ENCODE measurements at places on chromosomes 7 and 10.

GRCh38 chr7:53237344-53237913, 202.0 kb downstream of the POM121L12 start:
- no peak for DNase-seq

GRCh38 chr7:135669774-135670173, 7.5 kb downstream of the STMP1 start:
- DNase-seq = no peak

DNA sequence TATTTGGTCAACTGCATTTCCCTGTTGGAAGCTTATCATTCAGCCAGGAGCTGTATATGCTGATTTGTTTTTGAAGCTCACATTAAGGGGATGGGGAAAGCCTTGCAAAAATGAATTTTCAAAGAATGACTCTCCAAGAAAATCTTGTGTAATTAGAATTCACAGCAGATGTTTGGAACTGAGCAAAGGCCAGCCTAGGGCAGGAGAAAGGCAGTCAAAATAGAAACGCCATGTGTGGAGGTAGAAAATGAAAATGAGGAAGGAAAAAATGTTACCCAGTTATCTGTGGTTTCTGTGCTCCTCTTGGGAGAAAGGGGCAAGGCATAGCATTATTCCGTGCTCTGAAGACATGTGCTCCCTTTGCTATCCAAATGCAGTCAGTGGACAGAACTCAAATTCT, 93.5 kb downstream of the NRP1 start:
- no peak for DNase-seq

GRCh38 chr7:47320296-47320695, 261.6 kb downstream of the TNS3 start:
- DNase-seq = no peak

- no peak for DNase-seq
Observed at GRCh38 chr7:122686360-122686878, 12.5 kb downstream of the RNF133 start.

- DNase-seq = no peak
Observed at GRCh38 chr10:102615361-102615760, 28.9 kb upstream of the TRIM8 start.

GRCh38 chr7:131625817-131626372, 69.5 kb upstream of the PODXL start:
- no peak for DNase-seq

DNA sequence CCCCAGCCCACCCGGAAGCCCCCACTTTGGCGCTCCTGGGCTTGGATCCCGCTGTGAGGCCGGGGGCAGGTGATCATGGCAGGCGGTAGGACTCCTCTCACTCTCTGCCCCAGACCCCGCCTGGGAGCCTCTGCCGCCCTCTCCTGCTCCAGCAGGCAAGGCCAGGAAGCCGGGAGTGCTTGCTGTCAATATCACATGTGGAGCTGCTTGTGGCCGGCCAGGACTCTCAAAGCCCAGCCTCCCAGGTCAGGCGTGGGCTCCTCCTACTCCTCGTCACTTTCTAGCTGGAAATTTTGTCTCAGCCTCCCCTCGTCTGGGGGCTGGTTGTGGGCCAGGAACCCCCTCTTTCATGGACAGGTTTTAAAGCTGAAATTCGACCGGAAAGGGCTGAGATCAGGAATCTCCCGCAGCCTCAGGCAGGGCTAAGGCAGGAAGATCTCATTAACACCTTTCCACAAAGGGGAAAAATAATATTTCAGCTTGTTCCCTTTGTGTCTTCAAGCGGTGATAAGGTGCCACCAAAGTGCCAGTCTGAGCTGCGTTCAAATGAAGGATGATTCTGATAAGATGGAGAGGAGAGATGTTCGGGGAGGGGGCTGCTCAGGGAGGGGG, 273.6 kb upstream of the PODXL start:
- no peak for DNase-seq

- no peak for DNase-seq
Observed at GRCh38 chr10:29039091-29039490, 249.8 kb upstream of the LYZL1 start.

DNA sequence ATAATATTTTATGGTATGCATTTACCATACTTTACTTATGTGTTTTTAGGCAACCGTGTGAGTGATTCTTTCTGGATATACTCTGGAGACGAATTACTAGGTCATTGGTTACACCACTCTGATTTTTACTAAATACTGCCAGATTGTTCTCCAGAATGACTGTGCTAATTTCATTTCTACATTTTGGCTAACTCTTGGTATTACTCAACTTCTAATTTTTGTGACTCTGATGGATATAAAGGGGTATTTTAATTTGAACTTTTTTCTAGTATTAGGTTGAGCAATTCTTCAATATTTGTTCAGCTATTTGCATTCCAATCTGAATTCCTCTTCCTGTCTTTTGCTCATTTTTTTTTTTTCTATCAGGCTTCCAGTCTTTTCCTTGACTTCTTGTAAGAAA, 223.6 kb downstream of the MDFIC start:
- no peak for DNase-seq

GRCh38 chr10:1631282-1631681, 106.0 kb downstream of the ADARB2 start:
- no peak for DNase-seq

GRCh38 chr7:145753004-145753403, 363.6 kb upstream of the CNTNAP2 start:
- DNase-seq = no peak

- DNase-seq = no peak
Observed at GRCh38 chr10:109282510-109282909, 640.8 kb downstream of the XPNPEP1 start.

- DNase-seq = no peak
Observed at GRCh38 chr7:155576416-155576815, 30.1 kb upstream of the CNPY1 start.

DNA sequence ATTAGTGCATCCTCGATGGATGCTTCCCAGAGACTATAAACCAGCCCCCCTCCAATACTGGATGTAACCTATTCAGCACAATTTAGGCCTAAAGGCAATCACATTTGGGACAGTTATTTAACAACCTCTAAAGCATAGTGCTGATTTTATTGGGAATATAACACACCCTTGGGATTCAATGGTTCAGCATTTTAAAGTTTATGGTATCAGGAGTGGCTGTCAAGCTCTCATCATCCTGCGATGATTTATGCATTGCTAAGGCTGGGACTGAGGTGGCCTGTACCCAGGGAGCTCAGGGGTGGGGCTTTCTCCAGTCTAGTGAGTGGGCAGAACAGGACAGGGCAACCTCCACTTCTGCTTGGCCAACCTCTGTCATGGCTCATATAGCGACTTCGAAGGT, 464.9 kb downstream of the INHBA start:
- DNase-seq = no peak

DNA sequence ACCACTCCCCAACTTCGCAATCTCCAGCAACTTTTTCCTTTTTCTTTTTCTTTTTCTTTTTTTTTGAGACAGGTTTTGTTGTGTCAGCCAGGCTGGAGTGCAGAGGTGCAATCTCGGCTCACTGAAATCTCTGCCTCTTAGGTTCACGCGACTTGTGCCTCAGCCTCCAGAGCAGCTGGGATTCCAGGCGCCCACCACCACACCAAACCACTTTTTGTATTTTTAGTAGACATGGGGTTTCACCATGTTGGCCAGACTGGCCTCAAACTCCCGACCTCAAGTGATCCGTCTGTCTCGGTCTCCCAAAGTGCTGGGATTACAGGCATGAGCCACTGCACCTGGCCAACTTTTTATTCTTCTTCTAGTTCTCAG, 55.0 kb downstream of the KIAA1549 start:
- DNase-seq = no peak

DNA sequence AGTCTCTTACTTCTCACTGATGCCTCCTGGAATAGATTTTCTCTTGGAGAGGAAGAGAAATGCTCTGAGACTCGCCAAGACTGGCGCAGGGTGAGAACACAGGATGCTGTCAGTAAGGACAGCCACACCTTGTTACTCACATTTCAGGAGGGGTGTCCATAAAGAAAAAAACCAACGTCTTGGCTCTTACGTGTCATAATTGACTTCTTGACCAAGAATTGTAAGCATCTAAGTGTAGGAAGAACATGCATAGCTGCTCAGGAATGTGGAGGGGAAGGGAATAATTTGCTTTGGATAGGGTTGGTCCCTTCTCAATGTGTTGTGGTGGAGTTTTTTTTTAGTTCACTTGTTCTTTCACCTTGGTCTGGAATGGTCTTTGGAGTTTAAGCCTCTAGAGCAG, 43.8 kb upstream of the ZNF438 start:
- no peak for DNase-seq

GRCh38 chr10:78028438-78029268, 662 bp downstream of the POLR3A start:
- no peak for DNase-seq

DNA sequence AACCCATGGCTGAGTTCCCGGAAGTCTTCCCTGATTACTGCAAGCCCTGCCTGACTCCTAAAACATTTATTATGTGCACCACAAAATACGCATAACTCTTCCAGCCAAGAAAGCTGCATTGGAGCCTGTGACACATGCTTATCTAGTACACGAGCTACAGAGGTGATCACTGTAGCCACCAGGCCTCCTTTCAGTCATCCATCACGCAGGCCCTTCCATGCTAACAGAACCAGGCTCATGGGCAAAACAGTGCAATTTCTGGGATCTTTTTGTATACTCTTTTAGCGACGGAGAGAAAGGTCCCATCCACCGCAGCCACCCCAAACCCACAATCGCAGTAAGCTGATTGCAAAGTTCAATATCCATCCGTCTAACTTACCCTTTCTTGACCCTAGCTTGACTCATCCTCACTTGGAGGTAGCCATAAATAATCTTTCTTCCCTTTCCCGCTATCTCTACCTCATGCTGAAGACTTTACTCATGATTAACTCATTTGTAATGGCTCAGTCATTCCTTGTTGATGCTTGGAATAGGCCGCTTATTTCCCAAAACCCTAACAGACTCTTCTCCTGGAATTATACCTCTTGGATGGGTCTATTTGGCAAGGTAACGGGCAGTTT, 1203.5 kb downstream of the TYW1 start:
- DNase-seq = no peak

- DNase-seq = no peak
Observed at GRCh38 chr10:90939116-90939515, 18.2 kb upstream of the ANKRD1 start.

DNA sequence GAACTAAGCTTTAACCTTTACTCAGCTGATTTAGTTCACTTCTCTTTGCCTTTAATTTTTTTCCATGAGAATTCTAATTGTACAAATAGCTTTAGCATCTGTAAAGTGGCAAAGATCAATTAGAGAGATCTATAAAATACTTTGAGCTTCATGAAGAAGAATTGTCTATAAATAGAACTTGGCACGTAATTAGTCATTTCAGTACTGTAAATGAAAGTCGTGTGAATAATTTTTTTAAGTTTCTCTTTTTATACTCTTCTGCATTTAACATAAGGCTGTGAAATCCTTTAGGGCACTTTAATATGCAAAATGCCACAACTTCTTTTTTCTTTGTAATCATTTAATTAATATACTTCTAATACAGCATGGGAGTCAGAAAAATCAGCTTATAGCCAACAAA, 177.8 kb downstream of the CSTF2T start:
- no peak for DNase-seq

DNA sequence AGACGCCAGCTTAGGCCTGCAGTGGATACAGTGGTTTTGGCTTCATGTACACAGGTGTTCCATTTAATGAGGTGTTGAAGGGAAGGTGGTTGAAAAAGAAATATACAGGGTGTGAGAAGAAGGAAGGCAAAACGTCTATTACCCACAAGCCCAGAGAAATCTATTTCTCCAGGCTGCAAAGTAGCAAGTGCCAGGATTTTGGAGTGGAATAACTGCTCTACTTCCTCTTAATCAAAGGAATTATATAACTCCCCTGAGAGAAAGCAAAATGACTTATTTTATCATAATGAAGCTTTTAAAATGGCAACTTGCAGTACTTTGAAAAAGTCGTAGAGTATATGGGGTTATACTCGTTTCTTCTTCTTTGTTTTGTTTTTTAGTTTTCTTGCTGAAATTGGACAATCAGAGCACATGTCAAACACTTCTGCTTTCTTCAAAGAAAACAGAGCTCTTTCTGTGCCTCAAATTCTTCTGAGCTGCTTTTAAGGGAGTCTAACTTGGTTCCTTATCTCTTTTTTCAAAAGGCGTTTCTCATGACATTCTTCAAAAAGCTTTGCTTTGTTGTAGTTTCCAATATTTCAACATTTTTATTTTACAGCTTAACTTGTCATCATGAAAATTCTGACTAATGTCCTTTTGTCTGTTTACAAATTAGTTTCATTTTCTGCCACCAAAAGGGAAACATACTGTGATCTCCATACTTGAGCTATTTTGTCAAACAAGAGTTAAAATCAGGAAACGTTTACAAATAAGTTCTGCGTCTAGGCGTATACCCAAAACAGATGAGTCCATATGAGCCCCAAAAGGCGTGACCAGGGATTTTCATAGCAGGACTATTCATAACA, 289.7 kb downstream of the FRMD4A start:
- no peak for DNase-seq

DNA sequence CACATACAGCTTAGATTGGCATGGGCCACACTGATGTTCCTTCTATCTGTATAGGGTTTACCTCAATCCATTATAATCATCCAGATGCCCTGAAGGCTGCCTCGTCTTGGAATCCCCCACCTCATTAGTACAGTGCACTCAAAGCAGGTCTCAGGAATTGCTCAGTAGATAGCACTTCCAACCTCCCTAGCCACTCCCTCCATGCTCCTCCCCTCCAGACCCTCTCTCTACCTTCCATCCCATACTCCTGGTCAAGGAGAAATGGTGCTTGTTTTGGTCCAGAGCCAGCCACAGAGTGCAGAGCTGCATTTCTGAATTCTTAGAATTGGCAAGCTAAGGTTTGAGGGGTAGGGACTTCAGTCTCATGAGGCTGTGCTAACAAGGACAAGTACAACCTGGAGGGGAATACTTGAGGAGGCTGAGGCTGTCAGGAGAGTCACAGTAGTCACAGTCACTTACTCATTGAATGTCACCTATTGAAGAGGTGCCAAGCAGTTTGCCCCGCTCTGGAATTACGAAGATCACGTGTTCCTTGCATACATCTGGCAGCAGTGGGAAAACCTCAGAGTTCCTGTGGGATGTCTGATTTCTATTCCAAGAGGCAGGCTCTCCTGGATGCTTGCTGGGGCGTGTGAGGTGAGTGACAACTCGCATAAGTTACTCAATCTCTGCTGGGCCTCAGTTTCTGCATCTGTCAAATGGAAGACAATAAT, 60.7 kb upstream of the ZNF746 start:
- DNase-seq = no peak

DNA sequence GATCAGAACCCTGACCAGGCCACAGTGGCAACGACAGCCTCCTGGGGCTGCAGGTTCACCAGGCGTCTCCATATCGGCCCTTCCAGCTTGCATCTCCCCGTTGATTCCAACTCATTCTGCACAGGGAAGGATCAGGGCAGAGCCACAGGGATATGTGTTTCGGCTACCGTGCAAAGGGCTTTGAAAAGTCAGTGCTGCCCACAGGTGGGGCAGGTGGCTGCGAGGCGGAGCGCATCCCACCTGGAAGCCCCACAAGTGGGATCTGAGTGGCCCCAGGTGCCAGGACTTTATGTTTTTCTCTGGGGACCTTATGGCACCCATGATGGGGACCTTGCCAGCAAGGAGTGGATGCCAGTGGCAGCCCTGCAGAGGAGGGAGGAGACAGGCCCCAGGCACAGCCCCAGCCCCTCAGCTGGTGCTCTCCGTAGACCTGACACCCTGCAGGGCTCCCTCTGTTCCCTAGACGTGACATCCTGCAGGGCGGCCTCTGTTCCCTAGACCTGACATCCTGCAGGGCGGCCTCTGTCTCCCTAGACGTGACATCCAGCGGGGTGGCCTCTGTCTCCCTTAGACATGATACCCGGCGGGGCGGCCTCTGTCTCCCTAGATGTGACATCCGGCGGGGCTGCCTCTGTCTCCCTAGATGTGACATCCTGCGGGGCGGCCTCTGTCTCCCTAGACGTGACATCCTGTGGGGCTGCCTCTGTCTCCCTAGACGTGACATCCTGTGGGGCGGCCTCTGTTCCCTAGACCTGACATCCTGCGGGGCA, 189.4 kb downstream of the ELFN1 start:
- no peak for DNase-seq
